ENCODE measurements at places on chromosomes 5 and 9.
A peak's percentile ranks its signal among the peaks of the same experiment; 100 is the strongest.

DNA sequence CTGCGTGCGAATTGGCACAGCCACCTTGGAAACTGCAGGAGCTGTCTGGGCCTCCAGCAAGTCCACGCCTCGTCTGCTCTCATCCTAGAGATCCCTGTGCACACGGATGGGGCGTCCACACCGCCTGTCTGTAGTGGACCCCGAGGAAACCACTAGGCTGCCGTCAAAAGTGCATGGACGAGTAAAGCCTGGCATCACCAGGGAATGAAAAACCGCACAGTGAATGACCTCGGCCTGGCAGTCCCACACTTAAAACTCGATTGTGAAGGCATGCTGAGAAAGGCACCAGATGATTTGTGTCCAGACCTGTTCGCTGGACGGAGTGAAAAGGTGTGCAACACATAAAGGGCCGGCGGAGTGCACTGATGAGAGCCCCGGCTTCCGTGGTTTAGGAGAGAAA is 50.8 kb downstream of the MRPL36 start:
- DNase-seq = no peak

GRCh38 chr5:67493676-67494075 is 297.1 kb upstream of the CD180 start:
- peak; percentile 73 for DNase-seq

GRCh38 chr5:73027361-73027760 is 71.5 kb downstream of the FCHO2 start:
- DNase-seq = no peak

DNA sequence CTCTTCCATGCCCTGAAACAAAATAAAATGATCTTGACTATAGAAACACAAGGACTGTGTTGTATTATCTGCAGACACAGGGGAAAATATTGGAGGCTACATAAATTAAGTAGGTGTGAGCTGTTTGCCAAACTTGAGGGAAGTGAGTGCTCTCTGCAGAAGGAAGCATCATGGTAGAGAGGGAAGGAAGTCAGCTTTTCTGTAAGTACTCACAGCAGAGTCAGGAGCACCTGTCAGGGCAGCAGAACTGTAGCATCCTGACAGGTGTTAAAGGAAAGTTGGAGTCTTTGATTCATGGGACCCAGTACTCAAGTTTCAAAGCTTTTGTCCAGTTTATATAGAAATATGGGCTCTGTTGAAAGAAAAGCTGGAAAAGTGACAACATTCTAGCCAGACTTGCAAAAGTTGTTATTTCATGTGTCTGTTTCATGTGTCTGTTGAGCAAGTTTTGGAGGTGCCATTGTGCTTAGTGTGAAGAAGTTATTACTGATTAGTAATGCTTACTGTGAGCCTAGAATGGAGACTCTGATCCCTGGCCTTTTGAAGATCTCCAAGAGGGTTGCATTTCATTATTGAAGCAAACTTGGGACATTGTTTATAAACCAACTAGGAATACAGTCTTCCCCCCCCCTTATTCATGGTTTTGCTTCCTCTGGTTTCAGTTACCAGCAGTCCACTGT is 194.7 kb downstream of the SPATA31D1 start:
- no peak for DNase-seq

DNA sequence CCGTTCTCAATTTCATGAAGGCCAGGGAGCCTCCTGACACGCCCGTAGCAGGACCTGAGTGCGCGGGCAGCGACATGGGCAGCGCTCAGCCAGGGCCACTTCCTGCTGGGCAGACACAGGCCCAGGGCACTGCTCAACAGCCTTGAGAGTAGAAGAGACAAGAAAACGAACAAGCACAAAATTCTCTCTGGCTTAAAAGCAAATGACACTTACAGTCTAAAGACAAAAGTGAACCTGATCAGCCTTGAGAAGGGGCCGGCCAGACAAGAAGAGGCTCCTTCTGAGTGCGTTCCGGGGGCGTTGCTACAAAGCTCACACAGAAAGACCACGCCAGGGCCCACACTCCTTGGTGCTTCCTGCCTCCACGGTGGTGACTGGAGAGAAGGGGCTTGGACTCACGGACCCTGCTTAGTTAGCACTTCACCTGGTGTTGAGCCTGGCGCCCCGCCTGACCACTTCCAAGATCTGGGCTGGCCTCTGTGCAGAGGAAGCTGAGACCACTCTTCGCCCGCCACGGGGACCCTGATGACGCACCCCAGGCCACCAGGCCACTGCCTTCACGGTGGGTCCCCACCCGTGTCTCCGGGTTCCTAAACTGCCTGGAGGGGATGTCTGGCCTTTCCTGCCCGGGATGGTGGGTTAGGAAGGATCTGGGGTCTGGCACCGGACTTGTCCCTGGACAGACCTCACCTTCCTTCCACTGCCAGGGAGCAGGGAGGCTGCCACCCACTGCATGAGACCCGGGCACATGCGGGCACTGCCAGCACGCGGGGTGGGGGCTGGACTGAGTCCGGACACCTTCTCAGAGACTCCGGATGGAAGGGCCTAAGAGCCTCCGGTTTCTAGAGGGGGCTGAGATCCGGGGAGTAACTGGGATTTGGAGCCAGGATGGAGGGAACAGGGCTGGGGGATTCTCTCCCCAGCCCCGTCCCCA is 1.3 kb downstream of the SLC12A7 start:
- DNase-seq = no peak

GRCh38 chr5:59917121-59917520 is 23.6 kb upstream of the PDE4D start:
- no peak for DNase-seq

DNA sequence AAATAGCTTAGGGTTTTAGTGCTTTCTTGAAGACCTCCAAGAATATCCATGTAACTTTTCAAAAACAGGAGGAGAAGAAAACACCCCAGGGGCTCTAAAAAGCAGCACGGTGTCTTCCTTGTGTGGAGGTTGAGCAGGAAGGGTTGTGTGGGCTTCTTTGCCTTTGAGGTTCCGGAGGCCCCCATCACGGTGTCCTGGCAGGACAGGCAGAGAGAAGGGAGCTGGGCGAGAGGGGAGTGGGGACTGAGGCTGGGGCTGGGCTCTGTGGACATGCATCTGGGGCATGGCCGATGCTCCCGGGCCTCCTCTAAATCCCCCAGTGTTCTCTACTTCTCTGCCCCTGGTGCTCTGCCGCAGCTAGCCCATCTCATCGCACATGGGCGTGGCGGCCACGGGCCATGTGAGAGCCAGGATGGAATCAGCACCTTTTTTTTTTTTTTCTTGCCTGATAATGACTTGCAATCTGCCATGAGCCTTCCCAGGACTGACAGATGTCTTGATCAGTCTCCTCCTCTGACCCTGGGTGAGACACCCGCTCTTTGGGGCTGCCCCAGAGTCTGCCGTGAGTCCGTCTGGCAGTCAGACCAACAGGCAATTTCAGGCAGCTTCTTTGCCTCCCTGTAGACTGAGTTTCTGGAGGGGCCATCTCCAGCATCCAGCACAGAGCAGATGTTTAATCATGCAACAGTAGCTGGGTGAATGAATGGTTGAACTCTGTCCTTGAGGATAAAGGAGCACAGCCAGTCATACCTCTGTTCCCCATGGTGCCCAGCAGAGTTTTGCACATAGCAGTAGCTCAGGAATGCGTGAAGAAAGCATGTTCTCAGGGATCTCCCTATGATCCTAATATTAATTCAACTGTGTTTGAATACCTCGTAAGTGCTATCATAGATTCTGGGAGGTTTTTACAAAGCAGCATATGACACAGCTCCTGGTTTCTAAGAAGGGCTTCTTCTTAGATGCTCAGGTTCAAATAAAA is 12.1 kb downstream of the CXCL14 start:
- no peak for DNase-seq

- peak; percentile 83 for DNase-seq
Measured at GRCh38 chr9:13427587-13427986, 148.1 kb upstream of the MPDZ start.

DNA sequence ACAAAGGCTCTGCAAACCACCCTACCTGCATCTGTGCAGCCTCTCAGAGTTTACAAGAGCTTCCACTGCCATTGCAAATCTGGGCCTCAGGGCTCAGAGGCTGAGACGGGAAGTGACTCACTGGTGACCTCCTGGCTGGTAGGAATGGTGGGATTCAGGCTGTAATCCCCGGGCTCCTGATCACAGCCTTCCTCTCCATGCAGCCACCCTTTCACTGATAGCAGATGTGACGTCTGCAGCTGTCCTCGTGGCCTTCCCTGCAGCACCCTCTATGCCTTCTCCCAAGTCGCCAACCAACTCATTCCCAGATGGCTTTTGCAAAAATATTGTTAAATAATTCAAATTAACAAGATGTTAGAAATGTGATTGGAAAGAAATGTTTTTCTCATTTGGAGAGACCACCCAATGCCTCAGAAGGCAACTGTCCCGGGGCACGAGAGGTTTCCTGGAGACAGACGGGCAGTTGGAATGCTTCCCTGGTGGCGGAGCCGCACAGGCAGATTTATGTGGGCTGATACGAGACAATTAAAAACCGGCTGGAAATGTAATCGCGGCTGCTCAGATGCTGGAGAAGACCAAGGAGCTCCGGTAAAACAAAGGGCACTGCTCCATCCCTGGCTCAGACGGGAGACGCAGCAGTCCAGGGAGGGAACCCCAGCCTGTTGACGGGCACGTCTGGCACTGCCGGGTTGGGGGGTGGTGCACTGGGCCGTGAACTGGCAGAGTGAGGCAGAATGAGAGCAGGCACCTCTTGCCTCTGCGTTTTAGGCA is 34.4 kb upstream of the SLC25A51 start:
- DNase-seq = peak; percentile 39

DNA sequence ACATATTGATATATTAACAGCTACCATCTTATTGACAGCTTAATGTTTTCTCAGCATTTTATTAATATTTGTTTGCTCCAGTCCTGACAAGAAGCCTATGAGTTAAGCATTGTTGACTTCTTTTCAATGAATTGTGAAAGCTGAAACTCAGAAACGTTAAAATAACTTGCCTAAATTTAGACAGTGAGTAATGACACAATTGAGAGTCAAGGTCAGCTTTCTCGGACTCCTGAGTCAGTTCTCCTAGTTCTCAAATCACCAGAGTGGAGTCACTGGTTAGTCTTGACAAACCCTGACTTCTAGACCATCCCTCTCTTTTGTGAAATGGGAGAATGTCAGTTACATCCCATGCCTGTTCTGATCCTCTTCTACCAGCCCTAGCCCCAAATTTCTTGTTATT is 222.7 kb upstream of the ACO1 start:
- DNase-seq = no peak

DNA sequence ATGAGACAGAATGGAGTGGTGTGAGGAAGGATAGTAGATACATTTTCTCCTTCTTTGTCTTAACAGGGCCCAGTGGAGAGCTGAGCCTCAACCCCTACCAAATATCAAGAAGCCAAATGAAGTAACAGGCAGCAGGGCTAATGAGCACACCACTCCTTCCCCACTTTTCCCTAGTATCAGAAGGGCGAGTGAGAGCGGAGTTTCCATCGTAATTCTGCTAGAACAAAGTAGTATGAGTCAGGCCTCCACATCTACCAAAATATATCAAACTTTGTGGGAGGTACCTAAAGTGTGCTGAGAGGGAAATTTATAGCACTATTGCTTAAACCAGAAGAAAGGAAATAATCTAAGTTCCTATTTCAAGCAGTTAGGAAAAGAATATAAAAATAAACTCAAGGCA is 769.0 kb upstream of the RGMB start:
- no peak for DNase-seq

DNA sequence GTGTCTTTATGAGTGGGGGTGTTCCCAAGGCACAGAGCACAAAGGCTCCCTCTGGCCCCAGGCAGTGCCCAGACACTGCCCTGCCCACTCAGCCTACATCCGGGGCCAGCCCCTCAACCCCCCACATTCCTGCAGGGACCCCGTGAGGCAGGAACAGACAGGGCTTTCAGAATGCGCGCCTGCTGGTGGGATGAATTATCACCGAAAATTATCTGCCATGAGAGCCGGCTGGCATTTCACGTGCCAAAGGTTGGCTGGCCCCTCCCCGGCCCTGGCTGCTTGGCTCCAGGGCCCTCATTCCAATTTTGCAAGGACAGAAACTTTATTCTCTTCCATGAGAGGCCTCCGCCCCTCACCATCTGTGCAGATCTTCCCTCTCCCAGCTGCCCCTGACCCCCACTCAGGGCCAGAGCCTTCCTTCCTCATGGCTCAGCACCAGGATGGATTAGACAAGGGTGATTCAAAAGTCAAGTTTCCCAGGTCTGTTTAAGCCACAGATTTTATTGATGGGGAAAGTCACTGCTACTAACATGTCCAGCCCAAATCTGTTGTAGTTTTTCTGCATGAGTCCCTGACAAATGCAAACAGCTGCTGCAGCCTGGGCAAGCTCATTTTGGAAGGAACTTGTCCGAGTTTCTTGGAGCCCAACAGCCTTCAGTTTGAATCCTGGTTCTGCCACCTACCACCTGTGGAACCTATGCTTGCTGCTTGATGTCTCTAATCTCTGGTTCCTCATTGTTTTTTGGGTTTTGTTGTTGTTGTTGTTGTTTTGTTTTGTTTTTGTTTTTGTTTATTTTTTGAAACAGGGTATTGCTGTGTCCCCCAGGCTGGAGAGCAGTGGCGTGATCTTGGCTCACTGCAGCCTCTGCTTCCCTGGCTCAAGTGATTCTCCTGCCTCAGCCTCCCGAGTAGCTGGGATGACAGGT is 32.3 kb upstream of the WDR38 start:
- no peak for DNase-seq

- no peak for DNase-seq
Measured at GRCh38 chr9:122070728-122071515, 22.2 kb downstream of the TTLL11 start.

- no peak for DNase-seq
Measured at GRCh38 chr5:90792725-90793124, 234.1 kb downstream of the ADGRV1 start.

- DNase-seq = no peak
Measured at GRCh38 chr5:68409259-68409658, 193.7 kb downstream of the PIK3R1 start.

- no peak for DNase-seq
Measured at GRCh38 chr9:95725045-95725444, 150.4 kb upstream of the ERCC6L2 start.

DNA sequence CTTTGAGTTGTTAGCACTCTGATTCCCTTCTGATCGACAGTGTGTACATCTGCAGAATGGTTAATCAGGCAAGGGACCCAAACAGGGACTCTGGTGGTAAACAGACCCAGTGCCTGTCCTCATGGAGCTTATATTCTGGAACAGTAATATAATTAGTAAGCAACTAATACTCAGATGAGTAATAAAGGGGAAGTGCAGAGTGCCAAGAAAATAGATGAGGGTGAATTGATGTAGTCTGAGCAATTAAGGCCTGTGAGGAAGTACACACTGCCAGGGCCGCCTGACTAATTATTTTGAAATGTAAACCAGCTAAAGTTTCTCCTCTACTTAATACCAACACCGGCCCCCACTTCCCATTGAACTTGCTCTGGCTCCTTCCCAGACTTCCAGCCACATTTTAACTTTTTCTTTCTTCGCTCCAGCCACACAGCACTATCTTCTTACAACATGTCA is 4.2 kb downstream of the DHX29 start:
- no peak for DNase-seq

- no peak for DNase-seq
Measured at GRCh38 chr9:137113385-137114159, 961 bp downstream of the DPP7 start.

All from hippocampal formation (tissue), 2 donors.